ENCODE measurements at places on chromosomes 1 and 21. TPM values are rescaled to one million over a fixed set of nuclear protein-coding genes. Genes with fewer than 3 reads are reported as not detected.

Gene B3GALT6
- 25.0 TPM for total RNA-seq

Gene OSCP1
- 6.0 TPM for total RNA-seq

Gene CYP4Z1
- total RNA-seq, result not detected

Gene HOOK1
- total RNA-seq, result not detected

Gene ADAMTSL4
- total RNA-seq, result 2.9 TPM

Gene RAB42
- 3.9 TPM for total RNA-seq

Gene SLC1A7
- total RNA-seq, result under 0.01 TPM

Gene LHX8
- not detected for total RNA-seq

Gene GBP5
- 0.32 TPM for total RNA-seq

Gene ITLN2
- not detected for total RNA-seq
